ENCODE measurements at places on chromosomes 13 and 19.

DNA sequence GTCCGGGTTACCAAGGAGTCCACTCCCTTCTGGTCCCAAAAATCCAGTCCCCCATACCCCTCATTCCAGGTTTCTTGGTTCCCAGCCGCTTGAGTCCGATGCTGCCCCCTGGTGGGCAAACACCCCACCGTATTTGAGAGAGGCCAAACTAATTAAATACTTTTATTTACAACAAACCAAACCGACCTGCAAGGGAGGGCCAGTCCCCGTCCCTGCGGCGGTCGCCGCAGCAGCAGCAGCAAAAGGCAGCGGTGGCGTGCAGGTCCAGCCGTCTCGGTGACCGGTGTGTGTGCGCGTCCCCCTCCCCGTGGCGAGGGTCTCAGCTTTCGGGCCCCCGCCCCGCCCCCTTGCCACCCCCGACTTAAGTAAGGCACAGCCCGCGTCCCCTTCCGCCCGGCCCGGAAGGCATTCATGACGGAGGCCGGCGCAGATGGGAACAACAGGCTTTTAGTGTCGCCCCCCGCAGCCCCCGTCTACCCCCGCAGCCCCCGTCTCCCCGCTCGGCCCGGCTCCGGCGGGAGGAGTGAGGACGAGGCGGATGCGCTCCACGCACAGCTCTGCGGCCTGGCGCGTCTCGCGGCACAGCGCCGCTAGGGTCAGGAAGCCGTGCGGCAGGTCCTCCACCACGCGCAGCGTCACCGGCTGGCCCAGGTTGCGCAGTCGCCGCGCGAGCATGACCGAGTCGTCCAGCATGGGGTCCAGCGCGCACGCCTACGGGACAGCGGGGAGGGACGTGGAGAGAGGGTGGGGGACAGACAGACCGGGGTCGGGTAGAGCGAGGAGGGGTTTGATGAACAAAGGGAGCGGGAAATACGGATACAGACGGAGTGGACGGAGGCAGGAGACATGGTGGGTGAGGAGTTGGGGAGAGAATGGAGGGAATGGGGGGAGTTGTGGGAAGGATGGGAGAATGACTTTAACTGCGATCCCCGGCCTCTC, 11.5 kb upstream of the CNFN start:
- peak; percentile 12 for DNase-seq

DNA sequence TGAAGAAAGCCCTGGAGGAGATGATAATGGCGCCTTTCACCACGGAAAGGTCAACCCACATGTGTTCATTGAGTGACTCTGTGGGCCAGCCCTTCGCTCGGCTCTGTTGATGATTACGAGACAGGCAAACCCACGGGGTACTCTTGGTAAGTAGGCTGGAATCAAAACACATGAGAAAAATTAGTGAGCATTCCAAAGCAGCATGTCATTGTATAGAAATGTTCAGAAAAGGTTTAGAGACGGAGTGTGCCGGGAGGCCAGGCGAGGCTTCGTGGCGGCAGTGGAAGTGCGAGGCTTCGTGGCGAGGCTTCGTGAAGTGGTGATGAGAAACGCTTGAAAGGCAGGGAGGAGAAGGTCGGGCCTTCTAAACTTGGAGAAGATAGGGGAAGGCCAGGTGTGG, 144.3 kb downstream of the ZNF536 start:
- no peak for DNase-seq

- DNase-seq, result no peak
These were observed 4.2 kb upstream of the SPC24 start for GRCh38 chr19:11159598-11160439.

DNA sequence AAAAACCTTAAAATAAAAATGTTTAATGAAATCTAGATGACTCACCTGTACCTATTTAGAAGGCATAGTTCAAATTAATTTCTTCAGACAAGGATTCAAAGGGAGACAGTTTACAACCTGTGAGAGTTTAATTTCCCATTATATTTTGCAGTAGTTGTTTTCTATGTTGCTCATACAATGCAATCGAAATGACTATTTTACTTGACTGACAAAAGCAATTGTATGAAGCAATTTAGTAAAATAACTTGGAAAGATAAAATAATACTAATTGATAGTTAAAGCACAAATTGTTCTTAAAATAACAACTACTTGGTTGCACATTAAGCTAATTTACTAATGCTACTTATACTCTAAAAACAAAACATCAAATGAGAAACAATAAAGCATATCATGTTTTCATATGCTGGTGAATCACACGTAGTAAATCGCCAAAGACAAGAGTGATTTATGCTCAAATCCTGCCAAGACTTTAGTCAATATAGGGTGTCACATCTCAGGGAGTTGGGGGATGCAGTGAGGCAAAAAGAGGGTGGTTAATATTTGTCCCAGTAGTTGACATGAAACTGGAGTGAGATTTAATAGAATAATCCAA, 6.4 kb downstream of the DACH1 start:
- DNase-seq, result peak; percentile 28

GRCh38 chr19:32322541-32322940, 22.9 kb upstream of the ZNF507 start:
- DNase-seq, result no peak

DNA sequence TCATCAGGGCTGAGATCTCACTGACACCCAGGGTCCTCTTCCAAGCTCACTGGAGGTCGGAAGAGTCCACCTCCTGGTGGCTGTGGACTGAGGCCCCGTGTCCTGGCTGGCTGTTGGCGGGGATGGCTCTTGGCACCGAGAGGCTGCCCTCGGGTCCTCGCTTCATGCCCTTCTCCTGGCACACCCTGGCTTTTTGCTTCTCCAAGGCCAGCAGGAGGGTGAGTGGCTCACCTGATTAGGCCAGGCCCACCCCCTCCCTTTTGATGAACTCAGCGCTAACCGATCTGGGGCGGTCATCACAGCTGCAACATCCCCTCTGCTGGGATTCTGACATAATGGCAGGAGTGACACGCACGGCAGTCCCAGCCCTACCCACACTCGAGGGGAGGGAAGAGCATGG, 4.4 kb downstream of the SLC39A3 start:
- no peak for DNase-seq

DNA sequence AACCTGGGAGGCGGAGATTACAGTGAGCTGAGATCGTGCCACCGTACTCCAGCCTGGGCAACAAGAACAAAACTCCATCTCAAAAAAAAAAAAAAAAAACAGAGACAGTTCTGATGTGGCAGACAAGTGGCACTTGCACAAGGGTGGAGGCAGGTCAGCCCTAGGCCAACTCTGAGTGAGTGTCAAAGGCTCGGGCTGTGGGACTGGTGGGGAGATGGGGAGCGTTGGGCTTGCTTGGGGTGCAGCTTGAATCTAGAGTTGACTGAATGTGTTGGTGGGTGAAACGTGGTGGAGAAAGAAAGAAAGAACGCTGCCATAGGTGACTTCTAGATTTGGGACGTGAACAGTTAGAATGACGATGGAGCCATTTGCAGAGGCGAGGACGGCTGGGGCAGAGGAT, 121.3 kb upstream of the SPACA7 start:
- no peak for DNase-seq

- no peak for DNase-seq
These were observed 12.3 kb downstream of the ZNF507 start for GRCh38 chr19:32357720-32358119.

GRCh38 chr19:16668176-16668575, 7.2 kb downstream of the TMEM38A start:
- no peak for DNase-seq

- no peak for DNase-seq
These were observed 28.3 kb downstream of the CEBPA start for GRCh38 chr19:33273881-33274662.

DNA sequence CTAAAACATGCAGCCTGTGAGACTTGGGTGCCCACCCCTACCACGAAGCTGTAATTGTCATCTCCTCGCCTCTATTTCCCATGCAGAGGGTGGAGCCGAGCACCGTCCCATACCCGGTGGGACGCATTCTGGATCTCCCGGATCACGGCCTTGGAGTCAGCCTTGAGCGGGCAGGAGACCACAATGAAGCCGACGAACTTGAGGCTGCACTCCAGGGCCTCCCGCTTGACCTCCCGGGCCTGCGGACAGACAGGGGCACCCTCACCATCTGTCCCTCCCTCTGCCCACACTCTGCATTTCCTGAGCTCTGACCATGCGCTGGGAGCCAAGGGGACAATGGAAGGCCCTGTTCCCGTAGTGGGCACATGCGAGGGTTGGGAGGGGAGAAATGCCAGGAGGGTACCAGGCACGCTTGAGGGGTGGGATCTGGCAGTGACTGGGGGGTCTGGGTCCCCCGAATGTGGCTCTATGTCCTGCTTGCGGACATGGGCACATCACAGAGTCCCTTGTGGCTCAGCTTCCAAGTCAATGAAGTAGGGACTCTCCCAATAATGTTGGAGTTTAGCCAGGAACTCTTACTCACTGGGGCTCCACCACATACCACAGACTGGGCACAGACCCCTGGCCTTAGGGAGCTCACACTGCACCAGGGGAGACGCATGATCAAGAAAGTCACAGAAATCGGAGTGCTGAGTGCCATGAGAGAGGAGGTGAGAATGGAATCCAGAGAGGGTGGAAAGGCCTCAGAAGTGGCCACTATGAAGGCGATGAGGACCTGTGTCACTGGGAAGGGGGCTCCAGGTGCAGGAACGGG, 9.2 kb upstream of the GMIP start:
- no peak for DNase-seq

GRCh38 chr13:60758637-60759036, 361.6 kb downstream of the TDRD3 start:
- DNase-seq, result no peak

- no peak for DNase-seq
These were observed 45.7 kb downstream of the LNX2 start for GRCh38 chr13:27574661-27575060.

GRCh38 chr13:66673401-66673800, 556.7 kb downstream of the PCDH9 start:
- DNase-seq, result no peak

Data from SHP77 treated with DMSO at 0.1 percent for 48 hours (cell line).